ENCODE measurements at places on chromosomes 16 and 17.

DNA sequence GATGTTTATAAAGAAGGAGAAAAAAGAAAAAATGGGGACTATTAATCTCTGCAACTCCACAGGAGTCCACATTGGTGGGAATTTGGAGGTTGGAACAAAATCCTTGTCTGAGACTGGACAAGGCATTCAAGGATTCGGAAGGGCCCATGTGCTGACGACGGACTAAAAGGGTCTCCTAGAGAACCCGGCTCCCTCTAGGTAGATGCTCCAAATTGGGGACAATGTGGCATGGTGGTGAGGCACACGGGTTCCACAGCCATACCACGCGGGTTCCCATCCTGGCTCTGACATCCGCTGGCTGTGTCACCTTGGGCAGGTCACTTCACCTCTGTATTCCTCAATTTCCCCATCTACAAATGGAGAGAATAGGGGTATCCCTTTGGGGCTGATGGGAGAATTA is 227.4 kb downstream of the C16orf78 start:
- no peak for DNase-seq

- no peak for DNase-seq
Measured at GRCh38 chr16:78549366-78549765, 449.9 kb downstream of the WWOX start.

- no peak for DNase-seq
Measured at GRCh38 chr16:55376045-55376444, 52.0 kb downstream of the IRX6 start.

GRCh38 chr16:55912022-55912421 is 36.8 kb upstream of the CES5A start:
- no peak for DNase-seq

DNA sequence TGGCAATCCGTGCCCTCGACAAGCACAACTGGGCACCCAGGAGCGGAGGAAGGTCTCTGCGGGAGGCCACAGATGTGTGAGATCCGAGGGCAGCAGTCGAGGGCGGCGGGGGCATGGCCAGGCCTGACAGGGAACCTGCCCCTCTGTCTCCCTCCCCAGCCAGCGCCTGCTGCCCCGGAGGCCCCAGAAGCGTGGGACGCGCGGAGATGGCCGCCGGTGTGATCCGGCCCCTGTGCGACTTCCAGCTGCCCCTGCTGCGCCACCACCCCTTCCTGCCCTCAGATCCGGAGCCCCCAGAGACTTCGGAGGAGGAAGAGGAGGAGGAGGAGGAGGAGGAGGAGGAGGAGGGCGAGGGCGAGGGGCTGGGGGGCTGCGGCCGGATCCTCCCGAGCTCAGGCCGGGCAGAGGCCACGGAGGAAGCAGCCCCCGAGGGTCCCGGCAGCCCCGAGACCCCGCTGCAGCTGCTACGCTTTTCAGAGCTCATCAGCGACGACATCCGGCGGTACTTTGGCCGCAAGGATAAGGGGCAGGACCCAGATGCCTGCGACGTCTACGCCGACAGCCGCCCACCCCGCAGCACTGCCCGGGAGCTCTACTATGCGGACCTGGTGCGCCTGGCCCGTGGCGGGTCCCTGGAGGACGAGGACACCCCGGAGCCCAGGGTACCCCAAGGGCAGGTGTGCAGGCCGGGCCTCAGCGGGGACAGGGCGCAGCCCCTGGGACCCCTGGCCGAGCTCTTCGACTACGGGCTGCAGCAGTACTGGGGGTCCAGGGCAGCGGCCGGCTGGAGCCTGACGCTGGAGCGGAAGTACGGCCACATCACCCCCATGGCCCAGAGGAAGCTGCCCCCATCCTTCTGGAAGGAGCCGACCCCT is 1.7 kb downstream of the PERCC1 start:
- no peak for DNase-seq

DNA sequence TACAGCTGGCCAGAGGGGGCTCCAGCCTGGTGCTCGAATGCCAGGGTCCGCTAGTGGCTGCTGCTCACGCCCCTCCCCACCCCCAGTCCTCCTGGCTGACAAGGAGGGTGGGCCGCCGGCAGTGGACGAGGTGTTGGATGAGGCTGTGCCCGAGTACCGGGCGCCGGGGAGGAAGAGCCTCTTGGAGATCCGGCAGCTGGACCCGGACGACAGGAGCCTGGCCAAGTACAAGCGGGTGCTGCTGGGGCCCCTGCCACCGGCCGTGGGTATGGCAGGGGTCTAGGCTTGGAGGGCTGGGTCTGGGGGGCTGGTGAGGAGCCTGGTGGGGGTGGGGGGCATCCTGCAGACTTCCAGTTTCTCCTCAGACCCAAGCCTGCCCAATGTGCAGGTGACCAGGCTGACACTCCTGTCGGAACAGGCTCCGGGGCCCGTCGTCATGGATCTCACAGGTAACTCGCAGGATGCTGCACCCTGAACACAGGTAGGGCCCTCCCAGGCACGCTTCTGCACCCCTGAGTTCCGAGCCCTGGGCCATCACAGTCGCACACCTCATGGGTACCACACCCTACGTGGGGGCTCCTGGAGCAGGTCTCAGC is 1.2 kb upstream of the PDIA2 start:
- no peak for DNase-seq

GRCh38 chr17:57485566-57485865 is 229.2 kb downstream of the MSI2 start:
- DNase-seq, result no peak

- no peak for DNase-seq
Measured at GRCh38 chr16:26983426-26983825, 83.3 kb upstream of the C16orf82 start.

GRCh38 chr16:85612191-85612800 is 826 bp upstream of the GSE1 start:
- DNase-seq, result no peak

- no peak for DNase-seq
Measured at GRCh38 chr17:1617620-1618174, 10.9 kb downstream of the SLC43A2 start.

DNA sequence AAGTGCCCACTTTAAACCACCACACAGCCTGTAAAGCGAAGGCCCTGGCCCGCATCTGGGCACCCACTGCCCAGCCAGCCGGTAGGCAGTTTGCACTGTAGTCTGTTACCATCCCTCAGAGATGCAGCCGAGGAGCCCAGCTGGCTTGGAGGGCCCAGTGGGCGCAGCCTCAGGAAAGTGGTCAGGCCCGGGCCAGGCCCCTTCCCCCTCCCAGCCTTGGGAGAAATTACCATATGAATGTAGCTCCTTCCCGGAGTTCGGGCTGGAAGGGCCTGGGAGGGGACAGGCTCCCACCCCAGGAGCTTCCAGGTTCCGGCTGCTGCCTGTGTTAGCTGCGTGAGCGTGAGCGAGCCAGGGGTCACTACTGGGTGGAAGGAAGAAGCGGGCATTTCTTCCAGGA is 325.4 kb downstream of the SEC14L1 start:
- no peak for DNase-seq

DNA sequence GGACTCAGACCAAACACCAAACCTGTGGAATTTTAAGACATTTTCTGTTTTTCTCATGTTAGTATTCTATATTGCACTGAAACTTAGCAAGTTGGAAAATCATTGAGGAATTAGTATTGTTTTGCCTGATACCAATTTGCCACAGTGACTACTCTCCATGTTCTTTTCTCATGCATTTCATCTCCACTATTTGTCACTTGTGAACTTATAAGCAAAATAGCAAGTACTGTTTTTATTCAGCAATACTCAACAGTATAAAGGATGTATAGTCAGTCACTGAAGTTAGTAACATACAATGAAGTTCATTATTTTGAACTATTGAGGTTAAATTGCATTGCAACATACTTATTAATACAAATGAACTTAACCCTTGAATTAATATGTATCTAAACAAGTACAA is 5.8 kb upstream of the VPS35L start:
- no peak for DNase-seq

DNA sequence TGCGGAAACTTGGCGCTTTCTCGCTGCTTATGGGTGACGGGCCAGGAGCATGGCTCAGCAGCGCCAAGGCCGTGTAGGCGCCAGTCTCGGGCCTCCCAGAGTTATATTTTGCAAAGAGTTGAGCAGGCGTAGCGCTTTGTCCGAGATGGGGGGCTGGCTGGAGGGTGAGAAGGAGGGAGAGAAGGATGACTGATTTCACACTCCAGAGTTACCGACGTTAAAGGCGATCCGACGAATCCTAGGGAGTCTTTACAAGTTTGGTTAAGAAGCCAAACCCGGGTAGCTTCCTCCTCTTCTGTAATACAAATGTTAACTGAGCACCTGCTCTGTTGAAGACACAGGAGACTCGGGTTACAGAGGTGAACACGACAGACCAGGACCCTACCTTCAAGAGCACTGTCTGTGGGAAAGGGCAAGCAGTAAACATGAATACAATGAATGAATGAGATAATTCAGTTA is 782 bp downstream of the POLR2A start:
- no peak for DNase-seq

DNA sequence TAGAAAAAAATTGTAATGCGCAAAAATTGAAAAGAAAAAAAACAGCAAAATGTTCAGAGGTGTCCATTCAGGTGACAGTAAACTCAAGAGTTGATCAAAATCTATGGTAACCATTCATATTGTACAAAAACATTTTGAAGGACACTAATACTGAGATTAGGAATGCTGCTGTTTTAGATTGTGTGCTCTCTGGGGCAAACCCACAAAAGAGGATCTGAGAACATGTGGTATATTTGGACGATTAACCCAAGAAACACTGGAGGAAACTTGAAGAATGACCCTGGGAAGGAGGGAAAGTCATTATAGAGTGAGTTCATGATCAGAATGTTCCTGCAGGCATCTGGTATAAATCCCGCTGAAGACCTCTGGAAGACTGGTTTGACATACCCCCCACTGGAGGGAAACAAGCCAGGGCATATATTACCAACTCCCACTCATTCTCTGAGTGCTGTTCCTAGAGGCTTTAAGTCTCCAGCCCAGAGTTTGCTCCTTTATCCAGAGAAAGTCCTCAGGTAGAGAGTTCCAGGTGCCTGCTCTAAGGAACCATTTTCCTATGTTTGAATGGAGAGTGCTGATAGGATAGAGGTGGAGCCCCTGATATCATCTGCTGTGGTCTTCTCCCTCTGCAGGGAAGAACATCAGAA is 1.2 kb downstream of the KRTAP4-2 start:
- DNase-seq, result no peak

- DNase-seq, result no peak
Measured at GRCh38 chr17:31373150-31374093, 18.1 kb upstream of the RAB11FIP4 start.

DNA sequence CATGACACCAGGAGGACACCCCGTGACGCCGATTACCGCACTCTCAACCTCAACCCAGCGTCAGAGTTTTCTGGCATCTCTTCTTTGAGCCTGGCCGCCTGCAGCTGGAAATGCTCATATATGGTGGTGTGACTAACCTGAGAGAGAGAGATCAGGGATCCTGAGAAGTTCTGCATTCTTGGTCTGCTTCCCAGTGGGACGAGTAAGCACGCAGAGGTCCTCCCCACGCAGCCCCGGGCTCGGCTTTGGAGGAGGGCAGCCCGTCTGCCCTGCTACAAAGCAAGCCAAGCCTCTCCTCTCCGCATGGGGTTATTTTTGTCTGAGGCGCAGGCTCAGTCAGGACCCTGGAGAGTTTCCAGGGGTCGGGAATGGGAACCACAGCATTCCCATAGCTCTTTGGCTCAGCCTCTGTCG is 16.5 kb downstream of the CRISPLD2 start:
- no peak for DNase-seq

GRCh38 chr16:88548985-88549384 is 21.2 kb upstream of the ZC3H18 start:
- no peak for DNase-seq

DNA sequence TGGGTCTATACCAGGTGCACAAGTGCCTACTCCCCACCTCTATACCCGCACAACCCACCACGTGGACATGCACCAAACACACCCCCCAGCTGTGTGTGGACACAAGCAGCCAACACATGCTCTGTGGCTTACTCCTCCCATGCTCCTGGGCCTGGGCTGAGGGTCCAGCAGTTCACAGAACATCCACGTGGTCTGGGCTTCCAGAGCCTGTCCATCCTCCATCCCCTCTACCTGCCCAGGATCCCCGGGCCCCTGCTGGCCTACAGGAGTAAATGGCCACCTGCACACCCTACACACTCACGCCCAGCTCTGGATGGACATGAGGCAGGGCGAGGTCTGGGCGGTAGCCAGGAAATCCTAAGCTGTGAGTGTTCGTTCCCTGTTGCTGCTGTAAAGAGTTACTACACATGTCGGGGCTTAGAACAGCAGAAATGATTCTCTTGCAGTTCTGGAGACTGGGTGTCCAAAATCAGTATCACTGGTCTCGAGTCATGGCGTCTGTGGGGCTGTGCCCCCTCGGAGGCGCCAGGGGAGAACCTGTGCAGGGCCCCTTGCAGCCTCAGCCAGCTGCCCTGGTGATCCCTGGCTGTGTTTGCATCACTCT is 15.0 kb upstream of the RAI1 start:
- no peak for DNase-seq

DNA sequence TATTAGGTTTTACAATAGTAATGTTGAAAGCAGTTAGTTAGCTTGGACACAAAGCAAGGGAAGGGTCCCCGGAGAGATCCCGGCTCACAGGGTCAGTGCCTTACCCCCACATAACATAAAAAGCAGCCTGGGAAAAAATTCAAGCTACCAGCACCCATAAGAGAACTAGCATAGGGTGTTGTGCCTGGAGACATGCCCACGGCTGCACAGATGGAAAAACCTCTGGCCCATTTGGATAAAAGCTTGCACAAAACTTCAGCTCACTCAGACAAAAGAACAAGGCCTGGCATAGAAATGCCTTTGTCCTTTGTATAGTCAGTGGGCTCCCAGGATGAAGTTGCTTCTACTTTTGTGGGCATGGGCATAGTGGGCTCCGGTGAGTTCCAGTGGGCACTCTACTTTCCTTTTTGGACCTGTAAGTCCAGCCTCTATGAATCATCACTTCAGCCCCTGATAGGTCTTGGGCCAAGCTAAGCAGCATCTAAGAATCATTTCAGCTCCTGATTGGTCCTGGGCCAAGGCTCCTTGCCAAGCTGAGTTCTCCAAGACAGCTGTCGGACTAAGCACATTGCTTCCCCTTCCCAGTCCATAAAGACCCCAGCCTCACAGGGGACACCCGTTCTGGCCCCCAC is 1.3 kb upstream of the RDM1 start:
- DNase-seq, result no peak

- no peak for DNase-seq
Measured at GRCh38 chr17:76438906-76439305, 14.0 kb downstream of the UBE2O start.
